ENCODE measurements at places on chromosomes 3 and 15.

DNA sequence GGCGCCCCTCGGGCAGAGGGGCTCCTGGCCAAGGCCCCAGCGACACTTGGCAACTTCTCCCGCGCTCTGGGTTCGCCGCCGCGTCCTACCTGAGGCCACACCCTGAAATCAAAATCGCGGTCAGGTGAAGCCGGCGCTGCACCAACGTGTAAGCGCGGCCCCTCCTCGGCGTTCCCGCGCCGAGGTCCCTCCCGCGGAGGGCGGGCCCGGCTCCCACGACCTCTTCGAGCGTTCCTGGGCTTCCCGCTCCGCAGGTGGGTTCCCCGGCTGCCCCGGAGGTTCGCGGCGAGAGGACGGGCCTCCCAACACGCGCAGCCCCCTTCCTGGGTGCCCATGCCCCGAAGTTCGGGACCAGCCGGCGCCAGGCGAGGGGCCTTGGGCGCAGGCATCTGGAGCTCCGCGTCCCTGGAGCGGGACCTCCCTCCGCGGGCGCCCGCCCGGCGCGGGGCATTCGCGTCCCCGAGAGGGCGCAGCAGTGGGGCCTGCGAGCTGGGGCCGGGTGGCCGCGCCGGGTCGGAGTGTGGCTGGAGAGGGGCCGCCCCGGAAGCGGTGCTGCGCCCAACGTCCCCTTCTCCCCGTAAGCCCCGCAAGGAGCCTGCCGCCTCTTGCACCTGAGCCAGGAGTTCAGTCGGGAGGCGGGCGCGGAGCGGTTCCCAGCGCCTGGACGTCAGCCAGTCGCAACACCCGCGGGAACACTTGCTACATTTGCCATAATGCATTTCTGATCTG, 13.7 kb downstream of the PAK6 start:
- DNase-seq, result no peak

DNA sequence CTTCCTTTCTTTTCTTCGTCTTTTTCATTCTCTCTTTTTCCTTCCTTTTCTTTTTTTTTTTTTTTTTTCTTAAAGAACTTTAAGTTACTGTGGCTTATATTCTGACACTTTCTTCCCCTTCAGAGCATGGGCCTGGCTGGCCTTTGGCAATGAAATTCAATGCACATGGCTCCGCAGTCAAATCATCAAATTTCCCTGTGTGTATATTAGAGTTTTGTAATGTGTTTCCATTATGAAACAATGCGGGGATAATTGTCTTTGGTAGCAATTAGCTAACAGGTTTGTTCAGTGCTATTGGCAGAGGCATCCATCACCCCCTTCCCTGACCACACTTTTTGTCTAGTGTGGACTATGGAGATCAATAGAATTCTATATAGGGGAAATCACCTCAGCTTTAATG, 80.5 kb downstream of the CDIN1 start:
- no peak for DNase-seq

DNA sequence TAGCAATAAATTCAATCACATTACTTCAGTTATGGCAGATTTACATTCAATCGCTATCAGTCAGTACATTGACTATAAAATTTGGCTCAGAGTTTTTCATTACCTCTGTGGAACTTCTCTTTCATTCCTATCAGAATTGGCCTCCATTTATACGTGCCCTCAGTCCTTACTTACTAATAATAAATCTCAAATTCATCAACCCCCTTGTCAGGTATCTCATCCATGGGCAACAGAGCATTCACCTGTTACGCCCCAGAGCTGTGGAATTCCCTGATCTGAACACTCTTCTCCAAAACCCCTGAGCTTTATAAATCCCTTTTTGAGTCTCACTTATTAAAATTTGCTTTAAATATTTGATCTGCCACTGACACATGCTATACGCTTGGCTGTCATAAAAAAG, 492.9 kb downstream of the GBE1 start:
- no peak for DNase-seq

- peak; percentile 85 for DNase-seq
These were observed 76.4 kb downstream of the GAP43 start for GRCh38 chr3:115699706-115700105.

DNA sequence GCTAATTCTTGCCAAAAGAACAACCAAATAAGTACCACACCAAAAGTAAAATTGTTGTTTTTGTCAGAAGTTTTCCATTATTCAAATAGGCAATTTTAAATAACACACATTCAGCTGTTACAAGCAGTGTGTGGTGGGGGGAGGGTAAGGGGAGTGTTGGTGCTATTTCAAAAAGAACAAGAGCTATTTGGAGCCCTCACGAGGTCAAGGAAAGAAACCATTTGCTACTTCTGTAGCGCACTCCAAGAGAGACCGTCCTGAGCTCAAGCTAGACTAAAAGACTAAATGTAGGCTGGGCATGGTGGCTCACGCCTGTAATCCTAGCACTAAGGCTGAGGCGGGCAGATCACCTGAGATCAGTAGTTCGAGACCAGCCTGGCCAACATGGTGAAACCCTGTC, 21.2 kb upstream of the IGF2BP2 start:
- DNase-seq, result peak; percentile 12

DNA sequence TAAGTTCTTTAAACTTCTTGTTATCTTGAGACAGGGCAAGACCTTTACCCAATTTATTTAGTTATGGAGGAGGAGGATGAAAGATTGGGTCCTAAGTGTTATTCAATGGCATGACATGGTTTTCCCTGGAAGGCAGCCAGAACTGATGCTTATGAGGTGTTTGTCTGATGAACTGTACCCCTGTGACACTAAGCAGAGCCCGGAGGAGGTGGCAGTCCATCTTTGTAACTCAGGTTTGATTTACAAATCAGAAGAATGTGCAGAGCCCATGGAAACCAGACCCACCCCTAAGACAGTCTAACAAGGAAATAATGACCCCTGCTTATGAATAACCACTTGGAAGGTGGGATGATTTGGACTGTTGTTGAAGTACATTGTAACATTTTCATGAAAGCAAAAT, 878.6 kb upstream of the NR2F2 start:
- no peak for DNase-seq

- DNase-seq, result no peak
These were observed 8.4 kb downstream of the SLC6A11 start for GRCh38 chr3:10824468-10824867.

DNA sequence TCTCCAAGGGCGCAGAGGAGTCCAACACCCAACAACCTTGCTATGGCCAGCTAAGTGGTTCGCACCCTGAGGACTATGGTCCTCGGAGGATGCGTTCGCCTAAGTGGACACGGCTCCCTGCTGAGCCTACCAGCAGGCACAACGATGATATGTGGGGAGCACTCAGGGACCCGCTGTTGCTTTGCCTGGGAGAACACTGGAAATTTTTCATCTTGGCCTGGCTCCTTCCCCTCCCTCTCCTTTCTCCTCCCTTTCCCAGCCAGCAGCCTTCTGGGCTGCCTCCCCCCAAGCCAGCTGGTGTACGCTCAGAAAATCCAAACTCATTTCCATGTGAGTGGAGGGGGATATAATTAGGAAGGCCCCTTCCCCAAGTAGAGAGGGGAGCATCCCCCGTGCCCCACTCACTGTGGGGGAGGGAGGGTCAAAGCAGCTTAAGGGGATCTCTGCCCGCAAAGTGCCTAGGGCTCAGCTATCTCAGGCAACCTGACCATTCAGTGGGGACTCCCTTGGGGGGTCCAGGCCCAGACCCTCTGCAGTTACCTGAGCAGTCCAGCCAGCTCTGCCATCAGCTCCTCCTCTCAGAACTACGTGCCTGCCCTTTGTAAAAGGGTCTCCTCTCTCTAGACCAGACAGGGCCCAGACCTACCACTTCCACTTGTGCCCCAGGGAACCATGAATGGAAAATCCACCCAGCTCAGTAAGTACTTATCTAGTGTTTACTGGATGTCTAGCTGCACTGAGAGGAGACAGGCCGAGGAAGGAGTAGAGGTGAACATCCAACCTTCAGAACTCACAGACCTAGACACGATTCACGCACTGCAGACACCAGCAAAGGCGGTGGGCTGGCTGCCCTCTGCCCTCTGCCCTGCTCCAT, 742 bp upstream of the SEMA7A start:
- DNase-seq, result peak; percentile 15

DNA sequence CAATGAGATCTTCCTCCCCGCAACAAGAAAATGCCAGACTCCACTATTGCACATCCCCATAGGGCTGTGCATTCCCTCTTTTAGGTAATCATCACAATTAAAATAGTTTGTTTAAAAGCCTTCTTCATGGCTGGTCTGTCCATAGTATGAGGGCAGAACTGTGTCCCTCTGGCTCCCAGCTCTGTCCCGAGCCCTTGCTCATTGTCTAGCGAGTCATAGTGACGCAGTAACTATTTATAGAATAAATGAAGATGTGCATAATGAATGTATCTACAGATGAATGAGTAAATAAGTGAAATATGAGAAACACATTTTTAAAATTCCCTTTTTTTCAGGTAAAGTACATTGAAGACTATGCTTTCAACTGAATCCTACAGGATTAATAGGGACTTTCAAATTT, 128.4 kb upstream of the TMC3 start:
- DNase-seq, result peak; percentile 72

GRCh38 chr3:8596321-8597218, 48.0 kb downstream of the SSUH2 start:
- DNase-seq, result no peak

DNA sequence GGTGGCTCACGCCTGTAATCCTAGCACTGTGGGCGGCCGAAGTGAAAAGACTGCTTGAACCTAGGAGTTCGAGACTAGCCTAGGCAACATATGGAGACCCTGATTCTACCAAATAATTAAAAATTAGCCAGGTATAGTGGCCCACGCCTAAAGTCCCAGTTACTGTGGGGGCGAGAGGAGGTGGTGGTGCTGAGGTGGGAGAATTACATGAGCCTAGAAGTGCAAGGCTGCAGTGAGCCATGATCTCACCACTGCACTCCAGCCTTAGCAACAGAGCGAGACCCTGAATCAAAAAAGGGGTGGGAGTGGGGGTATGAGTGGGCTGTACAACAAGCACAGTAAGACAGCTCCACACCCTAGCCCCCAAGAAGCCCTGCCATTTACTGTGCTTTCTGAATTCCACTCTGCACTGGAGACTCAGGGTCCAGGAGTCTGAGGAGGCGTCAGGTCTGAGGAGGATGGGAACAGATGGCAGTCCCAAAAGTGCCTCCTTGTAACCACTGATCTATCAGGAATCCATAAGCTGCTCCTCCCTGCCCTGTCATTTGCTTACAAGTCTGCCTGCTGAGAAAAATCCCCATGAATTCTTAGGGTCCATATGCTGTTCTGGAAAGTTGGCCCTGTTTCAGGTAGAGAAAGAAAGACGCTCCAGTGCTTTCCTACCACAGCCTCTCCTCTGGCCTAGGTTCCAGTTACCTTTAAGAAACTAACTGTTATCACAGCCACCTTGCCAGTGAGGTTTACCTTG, 171.1 kb downstream of the MAGI1 start:
- DNase-seq, result no peak

- no peak for DNase-seq
These were observed 25.0 kb downstream of the PDE8A start for GRCh38 chr15:85006655-85007054.

DNA sequence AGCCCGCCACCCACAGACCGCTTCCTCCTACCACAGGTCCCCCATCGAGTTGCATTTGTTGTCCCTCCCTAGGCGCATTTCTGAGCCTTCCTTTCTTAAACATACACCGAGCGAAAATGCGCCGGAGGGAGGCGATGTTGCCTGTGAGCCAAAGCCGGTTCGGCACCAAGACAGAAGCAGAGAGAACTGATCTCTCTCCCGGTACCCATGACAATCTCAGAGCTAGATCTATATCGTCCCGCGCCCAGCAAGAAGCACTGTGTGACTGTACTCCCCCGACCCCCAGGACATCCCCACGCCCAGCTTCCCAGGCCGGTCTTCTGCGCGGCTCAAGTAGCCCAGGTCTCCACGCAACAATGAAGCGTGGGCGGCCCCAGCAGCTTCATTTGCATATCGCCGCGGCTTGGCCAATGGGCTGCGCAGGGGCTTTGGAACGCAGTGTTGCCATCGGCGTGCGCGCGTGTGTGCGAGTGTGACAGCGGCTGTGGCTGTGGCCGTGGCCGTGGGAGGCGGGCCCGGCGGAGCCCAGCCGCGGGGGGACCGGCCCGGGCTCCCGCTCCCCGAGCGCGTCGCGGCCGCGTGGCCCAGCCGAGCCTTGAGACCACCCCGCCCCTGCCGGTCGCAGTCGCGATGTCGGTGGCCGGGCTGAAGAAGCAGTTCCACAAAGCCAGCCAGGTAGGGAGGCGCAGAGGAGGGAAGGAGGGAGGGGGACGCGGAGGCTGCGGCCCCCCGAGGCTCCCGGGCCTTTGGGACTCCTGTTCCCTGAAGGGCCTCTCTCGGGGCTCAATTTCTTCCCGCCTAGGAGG, at the start of gene SH3GL3:
Gene SH3GL3 (plus strand): TSS at position 438 of the 806 bp plus-strand sequence. CDS start 193 bp downstream, at position 631.
- peak; percentile 79 for DNase-seq

GRCh38 chr15:48177383-48177765, 721 bp downstream of the MYEF2 start:
- DNase-seq, result peak; percentile 54

GRCh38 chr3:167718582-167718981, 16.1 kb downstream of the PDCD10 start:
- DNase-seq, result no peak

- no peak for DNase-seq
These were observed 750.6 kb downstream of the AGBL1 start for GRCh38 chr15:86830304-86830703.

DNA sequence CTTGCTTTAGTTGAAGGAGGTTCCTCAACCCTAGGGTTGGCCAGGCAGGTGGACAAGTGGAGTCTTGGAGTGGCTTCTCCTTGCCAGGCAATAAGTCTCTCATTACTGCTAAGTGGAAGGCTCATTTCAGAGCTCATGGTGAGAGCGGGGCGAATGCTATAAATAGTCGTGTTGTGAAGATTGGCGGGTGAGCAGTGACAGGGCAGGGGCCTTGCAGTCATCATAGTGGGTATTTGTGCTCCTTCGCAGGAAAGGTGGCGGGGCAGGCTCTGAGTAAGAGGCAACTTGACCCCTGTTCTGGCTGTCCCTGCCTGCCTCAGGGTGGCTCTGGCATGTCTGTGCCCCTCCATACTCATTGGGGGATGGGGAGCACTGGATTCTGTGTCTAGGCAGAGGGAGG, 8.7 kb upstream of the GRM2 start:
- no peak for DNase-seq

DNA sequence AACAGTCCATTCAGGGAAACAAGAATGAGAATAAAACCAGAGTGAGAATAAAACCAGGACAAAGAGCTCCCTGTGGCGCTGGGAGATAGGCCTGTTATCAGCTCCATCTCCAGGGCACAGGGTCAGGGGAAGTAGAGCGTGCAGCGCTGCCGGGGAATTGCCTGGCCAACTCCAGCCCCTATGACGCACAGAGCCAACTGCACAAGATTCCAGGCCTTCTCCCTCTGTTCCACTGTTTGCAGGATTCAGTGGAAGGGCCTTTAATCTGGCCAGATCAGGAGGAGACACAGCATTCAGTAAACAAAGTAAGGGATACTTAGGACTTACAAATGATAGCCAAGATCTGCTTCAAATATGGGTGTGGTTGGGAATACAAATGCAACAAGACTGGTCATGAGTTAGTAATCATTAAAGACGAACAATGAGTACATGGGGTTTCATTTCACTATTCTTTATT, 49.4 kb downstream of the ITGB5 start:
- DNase-seq, result peak; percentile 55

Data from fibroblast of skin of right biceps (primary cell).